NCI-H460 (cell line): ENCODE measurements at places on chromosomes 12 and 14. TPM values are rescaled to one million over a fixed set of nuclear protein-coding genes. Genes with fewer than 3 reads are reported as not detected.

- DNase-seq: no peak
These were observed 142.2 kb upstream of the RFLNA start for GRCh38 chr12:124152731-124153130.

Gene PGF
- total RNA-seq: 0.37 and 0.92 TPM in 2 replicates

- DNase-seq: no peak
These were observed 181.8 kb downstream of the PRKD1 start for GRCh38 chr14:29745863-29746262.

Gene TSHR
- 0.06 TPM in 1 of 2 replicates, not detected in the other for total RNA-seq

DNA sequence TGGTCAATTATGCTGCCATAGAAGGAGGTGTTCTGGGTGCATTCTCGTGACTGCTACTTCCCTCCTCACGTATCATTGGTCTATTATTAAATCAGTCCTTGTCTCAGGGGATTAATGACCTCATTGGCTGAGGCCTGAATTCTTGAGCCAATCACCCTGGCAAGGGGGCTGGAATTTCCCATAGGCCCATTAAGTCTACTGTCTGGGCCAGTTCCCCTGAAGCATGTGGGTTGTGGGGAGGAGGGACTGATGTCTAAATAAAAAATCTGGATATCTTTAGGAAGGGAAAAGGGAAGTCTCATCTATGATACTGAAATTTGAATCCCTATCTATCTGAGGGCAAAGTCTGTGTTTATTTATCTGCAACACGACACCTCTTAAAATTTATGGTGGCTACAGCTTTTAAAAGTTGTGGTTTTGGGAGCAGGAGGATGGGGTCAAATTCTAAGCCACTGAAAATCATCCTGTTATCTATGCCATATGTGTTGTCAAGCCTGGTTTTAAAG is 71.9 kb downstream of the DYRK2 start:
- DNase-seq: no peak

Gene INSM2
- total RNA-seq: not detected in 2 replicates

- no peak for DNase-seq
These were observed 738.9 kb upstream of the USP15 start for GRCh38 chr12:61521258-61521657.

DNA sequence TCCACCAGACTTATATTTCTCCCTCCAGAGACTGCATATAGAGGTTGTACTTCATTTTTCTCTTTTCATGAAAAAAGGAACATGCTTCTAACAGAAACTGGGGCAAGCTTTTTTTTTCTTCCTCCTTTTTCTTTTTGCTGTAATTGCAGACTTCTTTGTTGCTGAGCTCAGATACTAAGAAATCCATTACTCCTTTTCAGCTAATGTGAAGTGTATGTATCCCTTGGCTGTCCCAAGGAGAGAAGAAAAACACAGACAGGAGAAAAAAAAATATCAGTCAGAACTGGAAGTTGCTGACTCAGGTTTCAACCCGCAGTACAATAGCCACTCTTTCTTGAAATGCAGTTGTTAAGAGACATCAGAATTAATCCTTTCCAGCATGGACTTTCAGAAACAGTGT is 1248.4 kb downstream of the LRFN5 start:
- no peak for DNase-seq
